T-cell (primary cell): ENCODE measurements at places on chromosomes 7 and 10.

GRCh38 chr7:30859940-30860496 lies 51.6 kb upstream of the AQP1 start:
- no peaks in the 10 kb centered on the region for H3K4me1 ChIP-seq
- DNase-seq: no peak
- H3K27me3 ChIP-seq: peaks cover 4% of the 10 kb centered on the region
- H3K36me3 ChIP-seq: no peaks in the 10 kb centered on the region
- no peak overlapping the region for H3K4me3 ChIP-seq

DNA sequence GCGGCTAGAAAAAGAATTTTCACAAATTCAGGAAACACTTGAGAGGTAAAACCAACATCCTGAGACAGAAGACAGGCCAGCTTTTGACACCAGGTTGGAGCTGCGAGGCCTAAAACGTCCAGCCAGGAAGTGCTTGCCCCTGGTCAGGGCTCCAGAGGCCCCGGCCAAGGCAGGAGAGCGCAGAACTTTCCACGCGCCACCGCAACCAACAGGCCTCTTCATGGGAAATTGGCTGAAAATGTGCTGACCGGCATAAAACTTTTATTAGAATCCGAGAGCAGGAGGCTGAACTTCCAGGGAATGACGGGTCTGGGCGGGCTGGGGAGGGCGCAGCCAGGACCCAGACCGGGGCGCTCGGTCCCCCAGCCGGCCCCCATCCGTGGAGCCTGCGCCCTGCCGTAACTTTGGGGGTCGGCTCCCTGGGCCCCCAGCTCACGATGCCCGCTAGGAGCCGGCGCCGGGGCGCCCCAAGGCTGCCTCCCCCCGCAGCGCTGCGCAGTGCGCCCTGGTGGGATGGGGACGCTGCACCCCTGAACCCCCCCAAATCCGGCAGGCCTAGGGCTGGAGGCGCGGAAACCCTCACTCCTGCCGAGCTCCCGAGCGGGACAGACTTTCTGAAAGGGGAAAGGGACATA lies 414.0 kb upstream of the MKI67 start:
- peaks cover 21% of the 10 kb centered on the region for H3K27me3 ChIP-seq
- no peak for DNase-seq
- H3K36me3 ChIP-seq: no peaks in the 10 kb centered on the region
- no peak overlapping the region for H3K27ac ChIP-seq
- H3K4me3 ChIP-seq: no peak overlapping the region

DNA sequence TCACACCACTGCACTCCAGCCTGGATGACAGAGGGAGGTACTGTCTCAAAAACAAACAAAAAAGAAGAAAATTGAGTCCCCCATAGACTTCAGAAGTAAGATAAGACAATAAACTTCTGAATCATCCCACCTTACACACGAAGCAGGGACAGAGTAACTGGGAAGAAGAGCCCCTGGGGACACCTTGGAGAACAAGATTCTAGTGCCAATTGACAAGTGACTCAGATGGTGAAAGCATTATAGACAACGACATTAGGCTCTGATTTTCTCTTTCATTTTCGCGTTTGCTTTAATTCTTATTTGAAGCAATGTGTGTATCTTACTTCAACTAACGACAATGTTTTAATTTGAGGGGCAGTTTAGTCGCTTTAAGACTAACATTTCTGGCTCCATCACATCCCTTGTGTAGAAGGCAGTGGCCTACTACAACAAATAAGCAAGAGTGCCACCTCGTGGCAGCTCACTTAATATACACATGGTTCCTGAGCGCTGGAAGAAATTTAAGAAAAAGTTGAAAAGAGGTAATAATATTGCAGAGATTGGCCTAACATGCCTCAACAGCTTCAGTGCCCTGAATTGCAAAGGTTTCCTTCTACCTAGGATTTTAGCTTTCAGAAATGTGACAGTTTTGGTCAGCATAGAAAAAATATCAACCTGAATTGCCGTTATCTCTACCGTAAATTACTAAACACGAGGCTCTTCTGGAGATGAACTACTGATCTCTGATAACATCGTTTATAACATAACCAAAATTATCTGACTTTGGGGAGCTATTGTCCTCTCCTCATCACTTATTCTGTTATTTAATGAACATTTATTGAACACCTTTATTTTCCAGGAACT lies 36.7 kb downstream of the ASNS start:
- H3K36me3 ChIP-seq: no peaks in the 10 kb centered on the region
- H3K27ac ChIP-seq: no peak overlapping the region
- no peak overlapping the region for H3K4me3 ChIP-seq
- no peaks in the 10 kb centered on the region for H3K4me1 ChIP-seq
- H3K27me3 ChIP-seq: peaks cover 10% of the 10 kb centered on the region
- peak; percentile 33 for DNase-seq

GRCh38 chr7:84536271-84536870 lies 341.8 kb upstream of the SEMA3A start:
- no peaks in the 10 kb centered on the region for H3K4me1 ChIP-seq
- DNase-seq: no peak
- H3K36me3 ChIP-seq: no peaks in the 10 kb centered on the region
- H3K27me3 ChIP-seq: no peaks in the 10 kb centered on the region
- H3K27ac ChIP-seq: no peak overlapping the region
